ENCODE measurements at places on chromosomes 2 and 18.

GRCh38 chr2:95670167-95670566 is 78.4 kb downstream of the TRIM43 start:
- DNase-seq = peak; percentile 70

- no peak for DNase-seq
Measured at GRCh38 chr18:46466234-46467160, 190.5 kb downstream of the LOXHD1 start.

- no peak for DNase-seq
Measured at GRCh38 chr18:53799134-53799533, 425.3 kb downstream of the MBD2 start.

DNA sequence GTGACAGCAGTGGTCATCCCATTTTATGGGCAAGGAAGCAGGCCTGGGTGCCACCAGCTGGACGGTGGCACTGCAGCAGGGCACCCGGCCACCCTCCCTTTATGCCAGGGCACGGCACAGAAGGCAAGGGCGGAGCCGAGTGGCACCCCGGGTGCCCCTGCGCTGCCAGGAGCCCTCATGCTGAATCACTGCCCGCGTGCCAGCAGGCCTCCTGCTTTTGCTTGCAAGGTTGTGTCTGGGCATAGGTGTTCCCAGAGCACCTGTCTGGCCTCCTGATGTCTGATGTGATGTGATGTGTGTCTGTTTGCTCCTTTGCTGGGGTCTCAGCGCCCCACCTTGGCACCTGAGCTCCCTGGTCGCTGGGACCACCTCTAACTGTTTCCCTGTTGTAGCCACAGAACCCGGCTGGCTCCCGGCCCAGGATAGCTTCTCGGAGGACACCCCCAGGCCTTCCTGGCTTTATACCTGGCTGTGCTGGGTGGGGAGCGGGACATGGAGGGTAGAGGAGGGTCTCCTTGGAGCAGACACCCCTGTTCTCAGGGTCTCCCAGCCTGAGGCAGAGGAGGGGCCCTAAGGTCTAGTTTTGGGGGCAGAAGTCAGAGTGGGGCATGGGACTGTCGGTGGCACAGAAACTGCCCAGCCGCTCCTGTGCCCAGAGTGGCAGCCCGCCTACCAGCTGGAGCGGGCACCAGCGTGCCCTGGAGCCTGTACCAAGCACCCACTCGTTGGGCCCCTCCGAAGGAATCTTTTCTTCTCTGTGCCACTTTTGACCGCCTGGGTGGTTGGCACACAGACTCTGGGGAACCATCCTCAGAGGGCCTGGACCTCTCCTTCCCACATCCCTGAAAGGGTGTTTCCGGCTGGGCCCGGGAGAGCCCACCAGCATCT is 3.6 kb downstream of the GPC1 start:
- no peak for DNase-seq

DNA sequence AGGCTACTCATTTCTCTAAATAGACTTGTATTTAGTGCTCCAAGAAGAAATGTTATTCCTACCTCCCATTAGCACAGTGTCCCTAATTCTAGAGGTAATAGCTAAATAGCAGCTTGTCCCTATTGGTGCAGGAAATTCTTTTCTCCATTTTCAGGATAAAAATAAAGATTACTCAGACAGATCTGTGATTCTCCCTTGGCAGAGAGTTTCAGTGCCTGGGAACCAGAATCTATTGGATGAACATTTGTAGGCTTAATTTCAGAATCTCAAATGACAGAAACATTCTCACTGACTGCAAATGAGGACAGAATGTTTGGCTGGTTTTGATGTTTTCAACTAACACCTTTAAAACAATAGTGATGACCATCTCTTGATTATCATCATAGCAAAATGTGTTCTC is 33.3 kb upstream of the LGALSL start:
- no peak for DNase-seq

DNA sequence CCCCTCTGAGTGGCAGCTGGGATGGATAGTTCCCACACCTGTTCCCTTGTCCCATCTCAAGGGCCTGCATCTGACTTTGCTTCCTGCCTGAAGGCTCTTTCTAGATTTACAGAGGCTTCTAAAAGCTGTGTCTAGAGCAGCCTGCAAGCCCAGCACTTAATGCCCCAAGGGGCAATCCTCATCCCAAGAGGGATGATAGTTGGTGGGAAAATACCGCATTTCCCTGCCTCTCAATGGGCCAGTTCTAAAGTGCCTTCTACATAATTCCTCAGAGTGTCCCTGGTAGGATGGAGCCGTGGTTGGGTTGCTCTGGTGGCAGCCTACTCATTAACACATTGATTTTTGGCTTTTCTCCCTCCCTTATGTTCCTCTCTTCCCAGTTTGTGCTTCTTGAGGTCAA is 29.5 kb downstream of the LAMA3 start:
- DNase-seq = no peak

Data from IMR-90 (cell line).